Pancreas (tissue), 10 donors: ENCODE measurements at places on chromosomes 11 and 22.

DNA sequence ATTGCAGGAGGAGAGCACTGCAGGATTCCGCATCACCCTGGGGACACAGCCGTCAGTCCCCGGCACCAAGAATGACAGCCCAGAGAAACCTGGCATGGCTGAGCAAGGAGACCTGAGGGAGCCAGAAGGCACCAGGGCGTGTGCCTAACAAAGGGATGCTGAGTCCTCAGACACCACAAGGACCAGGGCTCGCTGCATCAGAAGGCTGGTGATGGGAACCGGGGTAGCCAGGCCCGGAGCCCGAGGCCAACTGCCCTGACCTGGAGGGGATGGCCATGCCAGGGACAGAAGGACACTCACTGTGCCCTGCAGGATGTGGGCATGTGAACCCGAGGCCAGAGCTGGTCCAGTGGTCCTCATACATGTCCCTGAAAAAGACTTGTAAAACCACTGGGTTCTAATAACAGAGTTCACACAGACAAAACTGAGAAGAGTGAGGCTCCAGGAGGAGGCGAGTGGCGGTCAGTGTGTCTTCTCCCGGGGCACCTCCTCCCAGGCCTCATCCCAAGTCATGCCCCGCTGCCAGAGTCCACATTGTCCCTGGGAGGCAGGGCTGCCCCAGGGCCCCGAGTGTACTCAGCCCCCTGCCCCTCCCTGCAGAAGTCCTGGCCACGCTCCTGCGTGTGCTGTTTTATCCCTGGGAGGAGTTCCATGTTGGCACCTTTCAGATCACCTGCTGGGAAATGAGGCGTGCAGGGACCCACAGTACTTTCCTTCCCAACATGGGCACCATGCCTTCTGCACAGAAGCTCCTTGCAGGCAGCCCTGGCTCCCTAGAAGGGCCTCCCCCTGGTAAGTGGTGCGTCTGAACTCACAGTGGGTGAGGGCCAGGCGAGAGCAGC, 42.5 kb downstream of the TBX1 start:
- no peak overlapping the region for H3K27ac ChIP-seq
- H3K4me3 ChIP-seq = no peak overlapping the region
- no peaks in the 10 kb centered on the region for H3K27me3 ChIP-seq
- peak; percentile 42 for DNase-seq
- H3K36me3 ChIP-seq = no peaks in the 10 kb centered on the region

DNA sequence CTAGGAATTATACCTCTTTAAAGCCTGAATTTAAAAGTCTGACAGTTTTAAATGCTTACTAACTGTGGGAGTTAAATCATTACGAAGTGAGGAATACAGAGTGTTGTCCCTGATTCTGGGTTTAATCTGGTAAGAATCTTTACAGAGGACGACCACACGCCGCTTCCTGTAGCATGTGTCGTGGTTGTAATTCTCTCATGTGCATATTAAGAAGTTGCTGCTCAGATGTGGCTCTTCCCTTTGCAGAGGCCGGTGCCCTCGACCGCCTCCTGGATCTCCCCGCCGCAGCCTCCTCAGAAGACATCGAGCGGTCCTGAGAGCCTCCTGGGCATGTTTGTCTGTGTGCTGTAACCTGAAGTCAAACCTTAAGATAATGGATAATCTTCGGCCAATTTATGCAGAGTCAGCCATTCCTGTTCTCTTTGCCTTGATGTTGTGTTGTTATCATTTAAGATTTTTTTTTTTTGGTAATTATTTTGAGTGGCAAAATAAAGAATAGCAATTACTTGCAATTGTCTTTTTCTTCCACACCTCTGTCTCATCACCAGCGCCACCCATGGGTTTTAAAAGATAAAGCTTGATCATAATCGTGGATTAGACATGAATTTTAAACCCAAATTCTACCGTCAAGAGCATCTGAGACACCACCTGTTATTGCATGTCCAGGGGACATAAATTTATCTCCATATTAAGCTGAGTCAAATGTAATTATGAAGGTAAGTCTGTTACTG, 6.5 kb downstream of the GAL start:
- no peak for DNase-seq
- H3K4me1 ChIP-seq = no peaks in the 10 kb centered on the region
- no peaks in the 10 kb centered on the region for H3K36me3 ChIP-seq
- no peak overlapping the region for H3K27ac ChIP-seq

GRCh38 chr22:42711895-42712837, 8.5 kb downstream of the A4GALT start:
- no peak for DNase-seq
- no peak overlapping the region for H3K4me3 ChIP-seq
- H3K36me3 ChIP-seq = no peaks in the 10 kb centered on the region
- H3K27ac ChIP-seq = no peak overlapping the region
- H3K4me1 ChIP-seq = peaks cover 6% of the 10 kb centered on the region

DNA sequence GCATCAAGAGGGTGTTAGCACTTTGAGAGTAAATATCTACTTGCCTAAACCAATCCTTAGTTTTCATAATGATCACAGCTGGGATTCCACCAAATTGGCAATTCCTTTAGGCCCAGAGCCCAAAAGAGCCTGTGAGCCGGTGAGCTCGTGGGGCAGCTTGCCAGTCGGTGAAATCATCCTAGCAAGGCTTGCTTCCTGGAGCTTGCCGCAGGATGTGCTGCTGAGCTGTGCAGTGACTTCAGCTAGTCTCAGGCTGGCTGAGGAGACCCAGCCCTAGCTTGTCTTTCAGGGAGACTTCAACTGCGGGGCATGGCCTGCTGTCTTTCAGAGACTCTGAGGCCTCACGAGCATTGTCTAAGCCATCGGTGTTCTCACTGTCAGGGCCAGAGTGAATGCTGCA, 73.6 kb upstream of the SUSD2 start:
- H3K27me3 ChIP-seq = no peaks in the 10 kb centered on the region
- H3K4me3 ChIP-seq = no peak overlapping the region
- no peak overlapping the region for H3K27ac ChIP-seq
- no peaks in the 10 kb centered on the region for H3K36me3 ChIP-seq

- H3K27ac ChIP-seq = no peak overlapping the region
- no peaks in the 10 kb centered on the region for H3K4me1 ChIP-seq
- no peak for DNase-seq
- peaks cover 39% of the 10 kb centered on the region for H3K36me3 ChIP-seq
These were observed 19.6 kb downstream of the MORC2 start for GRCh38 chr22:30948930-30949342.

- no peak overlapping the region for H3K27ac ChIP-seq
- no peak overlapping the region for H3K4me3 ChIP-seq
- no peaks in the 10 kb centered on the region for H3K27me3 ChIP-seq
- H3K4me1 ChIP-seq = no peaks in the 10 kb centered on the region
These were observed 126.7 kb upstream of the MTMR2 start for GRCh38 chr11:96050435-96051182.

- H3K27me3 ChIP-seq = no peaks in the 10 kb centered on the region
- peaks cover 7% of the 10 kb centered on the region for H3K4me1 ChIP-seq
- no peak for DNase-seq
- no peak overlapping the region for H3K4me3 ChIP-seq
- no peak overlapping the region for H3K27ac ChIP-seq
- no peaks in the 10 kb centered on the region for H3K36me3 ChIP-seq
These were observed 10.5 kb downstream of the ARL14EP start for GRCh38 chr11:30333405-30333804.

DNA sequence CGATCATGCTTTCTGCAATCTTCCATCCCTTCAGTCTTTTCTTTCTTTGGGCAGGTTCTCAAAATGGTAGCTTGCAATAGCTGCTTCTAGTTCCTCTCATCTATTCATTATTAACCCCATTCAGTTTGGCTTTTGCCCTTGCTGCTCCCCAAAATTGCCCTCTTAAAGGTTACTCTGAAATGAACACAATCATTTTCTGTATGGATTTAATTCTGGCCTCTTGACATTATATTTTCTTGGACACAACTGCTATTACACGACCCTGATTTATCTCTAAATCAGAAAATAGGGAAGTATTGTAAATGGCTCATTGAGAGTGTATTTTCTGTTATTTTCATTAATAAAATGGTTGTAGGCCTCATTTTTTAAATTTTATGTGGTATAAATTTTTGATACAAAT, at the start of gene ANGPTL5:
Gene ANGPTL5 (minus strand): TSS at position 101 of the 400 bp plus-strand sequence. CDS start 8,613 bp downstream, outside the sequence.
- DNase-seq = no peak
- H3K4me3 ChIP-seq = peak within 1 kb of the TSS; percentile 47
- H3K27me3 ChIP-seq = no peaks in the 10 kb centered on the region
- H3K4me1 ChIP-seq = no peaks in the 10 kb centered on the region

GRCh38 chr11:4211991-4212390, 117.4 kb downstream of the RRM1 start:
- no peak overlapping the region for H3K4me3 ChIP-seq
- H3K36me3 ChIP-seq = no peaks in the 10 kb centered on the region
- no peaks in the 10 kb centered on the region for H3K4me1 ChIP-seq
- DNase-seq = no peak
- peaks cover 10% of the 10 kb centered on the region for H3K27me3 ChIP-seq

DNA sequence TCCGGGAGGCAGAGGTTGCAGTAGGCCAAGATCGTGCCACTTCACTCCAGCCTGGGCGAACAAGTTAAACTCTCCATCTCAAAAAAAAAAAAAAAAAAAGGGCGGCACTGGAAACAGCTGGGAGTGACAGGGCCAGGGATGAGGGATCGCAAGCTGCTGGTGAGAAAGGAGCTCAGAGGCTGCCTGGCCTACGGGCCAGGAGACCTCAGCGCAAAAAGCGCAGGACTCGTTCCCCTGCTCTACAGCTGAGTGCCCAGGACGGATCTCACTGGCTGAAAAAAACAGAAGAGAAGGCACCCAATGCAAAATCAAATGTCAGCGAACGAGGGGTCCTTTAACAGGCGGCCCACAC, 650 bp upstream of the NUP50 start:
- peak overlapping the region; percentile 84 for H3K27ac ChIP-seq
- no peaks in the 10 kb centered on the region for H3K36me3 ChIP-seq
- H3K27me3 ChIP-seq = no peaks in the 10 kb centered on the region
- peak; percentile 50 for DNase-seq

DNA sequence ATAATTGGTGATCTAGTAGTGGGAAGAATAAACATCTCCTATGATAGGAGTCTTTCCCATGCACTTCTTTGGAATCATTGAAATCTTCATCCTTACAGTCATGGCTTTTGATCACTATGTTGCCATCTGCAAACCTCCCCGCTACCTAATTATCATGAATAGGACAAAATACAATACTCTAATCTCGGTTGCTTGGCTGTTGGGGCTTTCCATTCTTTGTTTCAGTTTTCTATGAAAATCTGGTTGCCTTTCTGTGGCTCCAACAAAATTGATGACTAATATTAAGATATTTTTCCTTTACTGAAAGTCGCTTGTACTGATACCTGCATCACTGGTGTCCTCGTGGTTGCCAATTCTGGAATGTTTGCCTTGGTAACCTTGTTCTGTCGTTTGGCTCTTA, 11.9 kb downstream of the OR4C6 start:
- H3K27me3 ChIP-seq = no peaks in the 10 kb centered on the region
- no peak overlapping the region for H3K27ac ChIP-seq
- no peaks in the 10 kb centered on the region for H3K36me3 ChIP-seq
- DNase-seq = no peak
- no peaks in the 10 kb centered on the region for H3K4me1 ChIP-seq

DNA sequence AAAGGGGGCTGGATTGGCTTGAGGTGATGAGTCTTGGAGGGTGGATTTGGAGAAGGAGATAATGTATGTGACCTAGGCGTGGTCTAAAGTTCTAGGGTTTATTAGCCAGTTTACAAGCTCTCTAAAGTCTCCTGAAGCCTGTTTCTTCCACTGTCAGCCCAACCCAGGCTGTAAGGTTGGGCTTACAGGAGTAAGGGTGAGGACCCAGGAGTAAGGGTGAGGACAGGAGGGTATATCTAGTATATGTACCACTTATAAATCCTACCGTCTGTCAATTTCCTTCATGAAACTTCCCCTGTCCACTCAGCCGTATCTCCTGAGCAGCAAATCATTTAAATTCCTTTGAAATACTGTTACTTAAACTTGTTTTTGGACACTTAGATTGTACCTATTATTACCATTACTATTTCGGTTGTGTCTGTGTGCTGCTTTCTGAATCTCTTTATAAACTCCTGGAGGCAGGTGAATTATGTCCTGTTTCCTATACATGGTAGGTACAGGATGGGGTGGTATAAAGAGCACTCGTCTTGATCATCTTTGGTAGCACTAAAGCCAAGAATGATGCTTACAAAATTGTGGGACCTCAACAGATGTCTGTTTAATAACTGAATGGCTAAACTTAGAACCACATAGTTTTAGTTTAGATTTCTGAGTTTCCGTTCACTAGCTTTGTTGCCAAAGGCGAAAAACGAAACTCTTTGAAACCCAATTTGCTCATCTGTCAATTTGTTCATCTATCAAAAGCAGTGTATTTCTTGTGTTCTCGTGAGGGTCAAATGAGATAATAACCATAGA, 192.0 kb downstream of the GRIK4 start:
- DNase-seq = no peak
- no peaks in the 10 kb centered on the region for H3K36me3 ChIP-seq

DNA sequence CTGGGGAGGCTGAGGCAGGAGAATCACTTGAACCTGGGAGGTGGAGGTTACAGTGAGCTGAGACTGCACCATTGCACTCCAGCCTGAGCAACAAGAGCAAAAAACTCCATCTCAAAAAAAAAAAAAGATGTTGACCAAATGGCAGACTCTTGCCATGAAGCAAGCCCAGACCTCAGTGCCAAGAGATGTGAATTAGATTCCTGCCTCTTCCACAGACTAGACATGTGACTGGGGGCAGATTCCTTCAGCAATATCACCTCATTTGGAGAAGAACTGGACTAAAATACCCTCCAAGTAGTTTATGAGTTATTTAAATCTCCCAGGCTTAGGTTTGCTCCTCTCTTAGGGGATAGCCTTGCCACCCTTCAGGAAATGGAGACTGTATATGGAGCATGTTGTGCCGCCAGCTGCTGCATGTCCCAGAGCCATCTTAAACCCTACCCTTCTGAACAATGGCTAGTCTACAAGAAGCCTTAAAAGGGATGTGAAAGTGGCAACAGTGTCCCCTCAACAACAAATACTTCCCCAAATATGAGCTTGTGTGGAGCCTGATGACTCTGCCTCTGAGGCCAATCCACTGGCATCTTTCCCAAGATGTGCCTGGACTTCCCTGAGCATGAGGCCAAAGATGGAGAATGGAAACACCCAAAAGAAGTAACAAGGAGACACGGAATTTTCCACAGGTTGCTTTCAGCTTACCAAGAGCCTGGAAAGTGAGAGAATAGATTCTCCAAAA, 763 bp upstream of the MS4A7 start:
- no peaks in the 10 kb centered on the region for H3K36me3 ChIP-seq
- H3K27ac ChIP-seq = peak overlapping the region; percentile 22
- no peaks in the 10 kb centered on the region for H3K27me3 ChIP-seq
- H3K4me1 ChIP-seq = no peaks in the 10 kb centered on the region
- DNase-seq = peak; percentile 65
- no peak overlapping the region for H3K4me3 ChIP-seq

DNA sequence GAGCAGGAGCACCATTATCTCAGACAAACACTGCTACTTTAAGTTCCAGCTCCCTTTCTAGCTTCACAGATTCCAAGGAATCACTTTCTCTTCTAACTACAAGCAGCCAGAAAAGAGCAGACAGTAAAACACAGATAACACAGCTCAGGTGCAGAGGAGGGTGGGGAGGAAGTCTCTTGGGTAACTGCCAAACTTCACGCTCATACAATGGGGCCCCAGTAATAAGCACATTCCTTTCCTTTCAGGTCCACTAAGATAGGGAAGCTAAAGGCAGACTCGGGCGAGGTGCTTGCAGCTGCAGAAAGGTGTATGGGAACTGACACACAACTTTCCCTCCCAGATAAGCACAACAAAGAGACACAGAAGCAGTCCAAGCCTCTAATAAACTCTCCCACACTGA, 69.2 kb upstream of the OR9G4 start:
- H3K27me3 ChIP-seq = no peaks in the 10 kb centered on the region
- H3K36me3 ChIP-seq = no peaks in the 10 kb centered on the region
- no peaks in the 10 kb centered on the region for H3K4me1 ChIP-seq
- no peak for DNase-seq
- H3K27ac ChIP-seq = no peak overlapping the region
- H3K4me3 ChIP-seq = no peak overlapping the region

GRCh38 chr11:29481738-29482137, 535.1 kb downstream of the KCNA4 start:
- no peaks in the 10 kb centered on the region for H3K36me3 ChIP-seq
- H3K27me3 ChIP-seq = no peaks in the 10 kb centered on the region
- DNase-seq = no peak
- no peaks in the 10 kb centered on the region for H3K4me1 ChIP-seq
- no peak overlapping the region for H3K4me3 ChIP-seq
